CD4-positive, alpha-beta T cell treated with Interferon alpha-2 for 1 hour (primary cell): ENCODE measurements at places on chromosomes 6 and 20.
A peak's percentile ranks its signal among the peaks of the same experiment; 100 is the strongest.

DNA sequence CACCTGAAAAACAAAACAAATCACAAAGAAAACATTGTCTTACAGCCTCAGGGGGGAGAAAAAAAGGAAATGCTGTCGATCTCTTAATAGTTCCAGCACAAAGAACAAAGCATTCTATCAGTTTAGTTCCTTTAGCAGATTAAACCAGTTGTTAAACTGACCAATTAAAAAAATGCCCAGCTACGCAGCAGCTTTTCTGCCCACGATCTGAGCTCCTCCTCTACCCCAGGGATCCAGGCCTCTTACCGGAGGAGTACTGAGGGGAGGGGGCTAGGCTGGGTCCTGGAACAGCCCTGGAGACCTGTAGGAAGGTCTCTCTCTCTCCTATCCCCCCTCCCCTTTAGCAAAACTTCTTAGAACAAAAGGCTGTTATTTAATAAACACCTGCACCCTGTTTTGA is 13.4 kb downstream of the PTK7 start:
- DNase-seq = no peak

GRCh38 chr6:31407699-31408098 is 4.3 kb downstream of the MICA start:
- DNase-seq = no peak

GRCh38 chr6:30766461-30767157 is 22.3 kb upstream of the IER3 start:
- no peak for DNase-seq

- DNase-seq = no peak
These were observed 52.0 kb upstream of the BMP2 start for GRCh38 chr20:6715401-6715941.

DNA sequence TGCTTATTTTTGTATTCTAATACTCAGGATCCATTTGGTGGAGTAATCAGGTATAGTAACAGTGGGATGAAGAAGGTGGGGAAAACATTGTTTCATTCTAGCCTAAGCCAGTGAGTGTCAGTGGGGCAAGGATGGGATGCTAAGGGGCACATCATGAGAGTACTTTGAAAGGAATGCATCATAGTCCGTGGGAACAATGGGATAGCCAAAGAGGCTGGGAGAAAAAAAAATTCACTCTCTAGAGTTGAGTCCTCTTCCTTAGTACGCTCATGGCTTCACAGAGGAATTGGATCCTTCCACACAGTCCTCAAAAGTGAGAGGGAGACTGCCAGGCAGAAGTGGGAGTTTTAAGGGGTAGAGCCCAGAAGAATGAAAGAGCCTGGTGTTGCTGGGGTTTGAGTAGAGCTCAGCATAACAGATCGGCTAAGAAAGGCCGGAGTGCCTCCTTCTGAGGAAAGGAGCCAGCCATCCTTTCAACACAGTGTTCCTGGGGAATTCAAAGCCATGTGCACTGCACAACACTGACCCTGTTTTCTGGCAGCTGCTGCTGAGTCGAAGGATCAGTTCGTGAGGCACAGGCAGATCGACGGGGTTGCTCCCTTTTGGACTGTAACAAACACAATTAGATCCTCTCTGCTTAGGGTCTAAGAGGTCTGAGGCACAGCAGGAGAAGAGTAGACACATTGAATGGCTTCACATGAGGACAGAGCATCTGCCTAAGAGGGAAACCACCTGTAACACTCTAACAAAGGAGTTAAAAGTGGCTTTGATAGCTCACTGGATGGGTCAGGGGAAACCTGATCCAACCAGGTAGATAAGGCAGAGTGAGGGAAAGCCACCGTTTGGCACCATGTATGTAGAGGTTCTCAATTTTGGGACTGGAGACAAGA is 61.2 kb downstream of the ELOVL5 start:
- DNase-seq = no peak

DNA sequence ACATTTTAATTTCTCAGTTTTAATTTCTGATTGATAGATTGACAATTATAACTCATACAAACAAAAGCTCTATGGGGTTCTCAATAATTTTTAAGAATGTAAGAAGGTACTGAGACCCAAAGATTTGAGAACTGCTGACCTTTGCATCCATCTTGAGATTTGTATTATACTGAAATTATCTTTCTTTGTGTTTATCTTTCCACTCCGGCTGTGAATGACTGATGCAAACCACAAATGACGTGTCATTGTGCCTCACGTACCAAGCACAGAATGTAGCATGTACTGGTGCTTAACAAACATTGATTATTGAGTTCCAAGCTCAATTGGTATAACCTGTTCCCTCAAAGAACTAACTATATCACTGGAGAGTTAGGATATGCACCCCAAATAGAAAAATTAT is 152.1 kb upstream of the SMLR1 start:
- DNase-seq = peak; percentile 12

- DNase-seq = no peak
These were observed 3.9 kb downstream of the SLC29A1 start for GRCh38 chr6:44227148-44227793.

- DNase-seq = no peak
These were observed 92.8 kb downstream of the ESR1 start for GRCh38 chr6:151900256-151900655.

GRCh38 chr6:23445157-23445710 is 680.8 kb upstream of the NRSN1 start:
- DNase-seq = no peak
